ENCODE measurements at places on chromosomes 11 and 22. TPM values are rescaled to one million over a fixed set of nuclear protein-coding genes. Genes with fewer than 3 reads are reported as not detected.

PLXNB2 gene
- total RNA-seq: 68.8 TPM

KCNQ1 gene
- total RNA-seq: 1.3 TPM

ZC3H12C gene
- total RNA-seq: 10.5 TPM

PIH1D2 gene
- 1.4 TPM for total RNA-seq

MOGAT2 gene
- total RNA-seq: 9.6 TPM

MS4A2 gene
- total RNA-seq: 11.1 TPM

DNA sequence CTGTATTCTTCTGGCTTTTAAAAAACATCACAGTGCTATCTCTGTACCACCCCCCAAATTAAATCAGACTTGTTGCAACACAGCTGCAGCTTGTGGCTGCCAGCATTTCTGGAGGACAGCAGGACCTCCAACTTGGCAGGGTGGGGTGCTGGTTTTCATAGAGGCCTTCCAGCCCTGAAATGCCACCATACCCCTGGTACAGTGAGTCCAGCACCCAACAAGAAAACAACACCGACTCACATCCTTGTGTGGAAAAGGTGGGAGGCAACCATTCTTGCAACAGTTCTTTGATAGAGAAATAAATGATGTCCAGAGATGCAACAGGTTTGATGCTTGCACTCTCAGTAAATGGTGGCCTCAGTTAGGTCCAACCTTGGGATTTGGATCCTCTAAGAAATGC, 96.0 kb downstream of the ABTB2 start:
- no peak for DNase-seq

GRCh38 chr22:38172832-38173640, 8.6 kb downstream of the PLA2G6 start:
- no peak for DNase-seq

- DNase-seq: no peak
These were observed 230.7 kb downstream of the JRKL start for GRCh38 chr11:96620464-96621044.

DNA sequence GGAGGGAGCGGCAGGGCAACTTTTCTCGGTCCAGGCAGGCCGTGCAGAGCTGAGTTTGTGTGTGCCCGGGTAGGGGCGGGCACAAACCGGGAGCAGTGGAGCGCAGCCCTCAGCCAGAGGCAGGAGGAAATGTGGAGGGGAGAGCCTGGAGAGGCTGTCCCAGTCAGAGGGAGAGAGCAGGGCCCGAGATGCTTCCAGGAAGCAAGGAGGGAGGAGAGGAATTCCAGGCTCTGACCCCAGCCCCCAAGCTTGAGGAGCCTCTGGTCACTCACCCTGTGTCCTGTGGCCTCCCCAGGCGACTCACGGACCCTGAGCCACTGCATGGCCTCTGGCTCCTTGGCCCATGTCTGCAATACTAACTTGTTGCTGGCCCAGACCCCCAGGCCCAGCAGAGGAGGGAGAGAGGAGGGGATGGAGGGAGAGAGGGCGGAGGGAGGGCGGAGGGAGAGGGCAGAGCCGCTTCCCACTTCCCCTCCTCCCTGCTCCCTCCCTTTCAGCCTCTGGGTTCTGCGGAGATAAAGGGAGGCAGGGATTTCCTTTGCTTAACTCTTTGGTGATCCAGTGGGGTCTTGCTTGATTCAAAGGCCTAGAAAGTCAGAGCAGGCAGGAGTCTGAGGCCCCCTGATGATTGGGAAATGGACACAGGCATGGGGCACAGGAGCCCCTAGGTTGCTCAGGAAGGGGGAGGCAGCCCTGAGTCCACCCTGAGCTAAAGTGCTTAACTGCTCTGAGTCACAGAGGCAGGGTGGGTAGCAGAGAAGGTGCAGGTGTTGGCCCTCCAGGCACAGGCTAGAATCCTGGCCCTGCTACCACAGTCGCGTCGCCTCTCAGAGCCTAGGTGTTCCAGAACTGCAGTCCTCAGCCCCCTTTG, at the start of gene C1QTNF6:
Gene C1QTNF6, minus strand, starts transcription at position 357 of the 871 bp plus-strand sequence. Its CDS starts 34 bp downstream, at position 323.
- DNase-seq: peak; percentile 76
